HuH-7 (cell line): ENCODE measurements at places on chromosomes 4 and X.

GRCh38 chr4:83558680-83559079, 22.8 kb downstream of the GPAT3 start:
- no peak for DNase-seq

GRCh38 chr4:153517159-153517558, 51.0 kb downstream of the TMEM131L start:
- no peak for DNase-seq

- DNase-seq: peak; percentile 75
Observed at GRCh38 chr4:112516471-112517066, 589 bp upstream of the NEUROG2 start.

GRCh38 chrX:22110729-22111494, 78.8 kb downstream of the PHEX start:
- no peak for DNase-seq

DNA sequence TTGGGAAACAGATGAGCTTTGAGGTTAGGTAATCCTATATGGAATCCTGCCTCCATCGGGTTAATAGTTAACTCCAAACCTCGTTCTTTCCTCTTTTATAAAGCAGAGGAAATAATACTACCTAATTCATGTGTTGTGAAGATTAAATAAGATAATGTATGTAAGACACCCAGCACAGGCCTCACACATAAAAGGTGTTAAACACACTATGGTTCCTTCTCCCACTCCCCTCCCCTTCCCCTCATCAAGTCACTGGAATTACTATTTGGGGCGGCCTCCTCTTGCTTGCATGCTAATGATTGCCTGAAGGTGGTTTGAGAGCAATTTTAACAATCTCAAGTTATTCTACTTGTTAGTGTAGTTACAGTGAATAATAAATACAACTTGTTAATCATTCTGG, 404.4 kb upstream of the RASGEF1B start:
- DNase-seq: peak; percentile 11

- no peak for DNase-seq
Observed at GRCh38 chr4:1050486-1051213, 39.2 kb downstream of the FGFRL1 start.

DNA sequence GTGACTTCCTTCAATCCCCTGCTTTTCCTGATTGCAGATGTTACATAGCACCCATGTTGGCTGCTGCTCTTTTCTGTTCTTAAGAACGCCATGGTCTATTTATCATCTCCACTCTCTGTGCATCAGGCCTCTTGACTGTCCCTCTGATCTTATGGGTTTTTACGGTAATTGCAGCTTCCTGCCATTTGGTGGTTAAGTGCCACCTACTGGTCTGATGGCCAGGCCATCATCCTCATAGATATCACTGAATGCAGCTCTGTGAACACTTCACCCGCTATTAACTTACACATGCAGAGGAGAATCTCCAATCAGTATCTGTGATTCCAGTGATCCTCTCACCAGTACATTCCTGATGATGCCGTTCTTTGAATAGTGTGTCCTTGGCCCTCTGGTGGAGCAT, 382.4 kb downstream of the TRAM1L1 start:
- DNase-seq: peak; percentile 32

DNA sequence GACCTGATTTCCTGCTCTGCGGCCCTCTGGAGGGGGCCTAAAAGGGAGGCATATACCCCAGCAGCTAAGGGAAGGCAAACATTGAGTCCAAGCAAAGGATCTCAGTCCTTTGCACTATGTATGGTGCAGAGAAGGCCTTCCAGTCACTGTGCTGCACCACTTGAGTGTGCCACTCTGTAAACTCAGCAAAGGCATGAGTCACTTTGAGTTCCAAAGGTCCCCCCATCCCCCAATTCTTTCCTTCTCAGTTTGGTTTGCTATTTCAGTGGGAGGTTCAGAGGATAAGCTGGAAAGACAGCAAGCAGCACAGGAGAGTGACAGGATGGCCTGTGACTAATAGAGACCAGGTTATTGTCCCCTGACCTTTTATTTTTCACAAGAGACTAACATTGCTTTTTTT, 131.3 kb downstream of the FHDC1 start:
- no peak for DNase-seq

DNA sequence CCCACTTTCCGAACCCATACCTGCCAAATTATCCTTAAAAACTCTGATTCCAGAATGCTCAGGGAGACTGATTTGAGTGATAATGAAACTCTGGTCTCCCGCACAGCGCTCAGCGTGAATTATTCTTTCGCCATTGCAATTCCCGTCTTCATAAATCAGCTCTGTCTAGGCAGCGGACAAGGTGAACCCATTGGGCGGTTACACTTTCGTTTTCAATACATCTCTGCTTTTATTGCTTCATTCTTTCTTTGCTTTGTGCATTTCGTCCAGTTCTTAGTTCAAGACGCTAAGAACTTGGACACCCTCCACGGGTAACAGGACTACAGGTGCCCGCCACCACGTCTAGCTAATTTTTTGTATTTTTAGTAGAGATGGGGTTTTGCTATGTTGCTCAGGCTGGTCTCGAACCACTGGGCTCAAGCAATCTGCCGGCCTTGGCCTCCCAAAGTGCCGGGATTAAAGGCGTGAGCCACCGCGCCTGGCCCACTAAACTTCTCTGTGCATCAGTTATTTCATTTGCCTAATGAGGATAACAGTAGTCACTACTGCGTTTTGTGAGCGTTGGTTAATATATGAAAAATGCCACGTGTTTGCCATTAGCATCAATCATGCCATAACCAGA, 936 bp upstream of the PGK1 start:
- no peak for DNase-seq
